Endodermal cell (in vitro differentiated cells): ENCODE measurements at places on chromosomes 5 and 9.

DNA sequence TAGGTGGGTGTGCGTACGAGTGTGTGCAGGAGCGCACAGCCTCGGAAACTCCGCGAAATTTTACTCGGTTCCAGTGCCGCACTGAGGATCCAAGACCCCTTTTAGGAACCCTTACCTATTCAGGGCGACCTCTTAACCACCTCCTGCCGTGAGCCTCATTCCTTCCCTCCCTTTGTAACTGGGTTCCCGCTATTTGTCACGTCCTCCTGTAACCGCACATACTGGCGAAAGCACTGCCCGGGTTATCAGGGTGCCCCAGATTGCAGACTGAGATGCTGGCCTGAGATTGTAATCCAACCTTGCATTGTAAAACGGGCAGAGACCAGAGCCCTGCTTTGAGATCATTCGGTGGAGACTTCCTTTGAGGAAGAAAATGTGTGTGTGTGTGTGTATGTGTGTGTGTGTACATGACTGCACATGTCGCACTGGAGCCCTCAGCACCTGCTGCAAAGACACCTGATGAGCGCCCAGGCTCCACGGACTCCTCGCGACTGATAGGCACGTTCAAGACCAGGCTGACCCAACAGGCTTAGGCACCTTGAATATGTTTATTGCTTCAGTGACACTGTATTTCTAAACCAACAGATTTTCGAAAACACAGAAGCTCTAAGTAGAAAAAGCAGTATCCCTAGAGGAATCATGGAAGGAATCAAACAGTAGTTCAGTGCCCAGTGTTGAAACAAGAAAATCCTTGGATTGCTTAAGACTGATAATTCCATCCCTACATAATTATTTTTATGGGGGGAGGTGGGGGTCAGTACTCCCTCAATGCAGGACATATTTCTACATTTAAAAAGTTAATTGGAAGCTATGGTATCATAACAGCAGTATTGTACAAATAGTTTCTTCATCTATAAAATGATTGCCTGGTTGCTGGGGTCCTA is 86.5 kb upstream of the TNFAIP8 start:
- no peaks in the 10 kb centered on the region for H3K36me3 ChIP-seq
- H3K4me3 ChIP-seq = peak overlapping the region; percentile 98
- DNase-seq = peak; percentile 71
- no peaks in the 10 kb centered on the region for H3K27me3 ChIP-seq

- no peaks in the 10 kb centered on the region for H3K4me1 ChIP-seq
- no peak overlapping the region for H3K4me3 ChIP-seq
- no peak for DNase-seq
- no peak overlapping the region for H3K27ac ChIP-seq
- H3K36me3 ChIP-seq = no peaks in the 10 kb centered on the region
- H3K27me3 ChIP-seq = no peaks in the 10 kb centered on the region
These were observed 159.6 kb downstream of the CACNA1B start for GRCh38 chr9:138037140-138037539.

DNA sequence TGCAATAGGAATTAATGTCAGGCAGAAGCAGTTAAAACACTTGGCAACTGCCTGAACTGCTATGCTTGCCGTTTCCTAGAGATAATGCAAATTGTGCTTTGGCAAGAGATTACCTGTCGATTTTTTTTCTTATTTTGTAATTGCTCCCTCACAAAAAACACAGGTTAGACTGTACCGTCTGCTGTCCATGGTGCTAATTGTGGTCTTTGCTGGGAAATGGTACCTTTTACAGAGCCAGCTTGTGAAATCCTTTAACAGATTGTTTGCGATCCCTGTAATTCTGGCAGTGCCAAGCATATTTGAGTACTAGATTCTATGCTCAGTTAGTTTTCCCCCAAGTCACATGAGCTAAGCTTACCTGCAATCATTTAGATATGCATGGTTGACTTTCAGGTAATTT is 2125.8 kb upstream of the WWC1 start:
- no peaks in the 10 kb centered on the region for H3K36me3 ChIP-seq
- H3K4me3 ChIP-seq = no peak overlapping the region
- H3K27ac ChIP-seq = peak overlapping the region; percentile 69
- H3K4me1 ChIP-seq = no peaks in the 10 kb centered on the region
- H3K27me3 ChIP-seq = no peaks in the 10 kb centered on the region

GRCh38 chr9:36878986-36879982 is 154.8 kb downstream of the PAX5 start:
- no peaks in the 10 kb centered on the region for H3K4me1 ChIP-seq
- no peak for DNase-seq
- no peak overlapping the region for H3K4me3 ChIP-seq
- no peaks in the 10 kb centered on the region for H3K36me3 ChIP-seq
- peaks cover 34% of the 10 kb centered on the region for H3K27me3 ChIP-seq
- H3K27ac ChIP-seq = no peak overlapping the region

DNA sequence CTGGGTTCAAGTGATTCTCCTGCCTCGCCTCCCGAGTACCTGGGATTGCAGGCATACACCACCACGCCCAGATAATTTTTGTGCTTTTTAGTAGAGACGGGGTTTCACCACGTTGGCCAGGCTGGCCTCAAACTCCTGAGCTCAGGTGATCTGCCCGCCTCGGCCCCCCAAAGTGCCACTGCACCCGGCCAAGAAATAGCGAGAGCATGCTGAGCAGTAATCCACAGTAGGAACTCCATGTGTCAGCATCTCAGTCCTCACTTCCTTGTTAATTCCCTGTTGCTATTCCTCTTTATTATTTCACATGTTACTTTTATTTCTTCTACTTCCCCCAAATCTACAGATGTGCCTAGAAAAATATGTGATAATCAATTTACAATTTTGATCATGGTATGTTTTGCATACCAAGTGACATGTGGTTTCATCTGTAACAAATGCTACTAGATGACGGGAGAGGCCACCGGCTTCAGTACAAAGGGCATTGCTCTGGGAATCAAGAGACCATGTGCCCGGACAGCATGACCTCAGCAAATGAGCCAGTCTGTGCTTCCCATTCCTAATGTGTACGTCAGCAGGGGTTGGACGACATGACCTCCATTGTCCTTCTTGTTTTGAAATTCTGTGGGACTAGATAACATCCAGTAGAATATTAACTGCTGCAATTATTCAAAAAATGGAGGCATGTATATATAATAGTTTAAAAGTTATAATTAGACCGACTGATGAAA is 61.6 kb downstream of the FNBP1 start:
- no peak for DNase-seq
- no peaks in the 10 kb centered on the region for H3K27me3 ChIP-seq
- H3K27ac ChIP-seq = peak overlapping the region; percentile 47
- H3K4me1 ChIP-seq = no peaks in the 10 kb centered on the region
- H3K36me3 ChIP-seq = peaks cover 26% of the 10 kb centered on the region

- H3K4me3 ChIP-seq = no peak overlapping the region
- DNase-seq = no peak
- no peaks in the 10 kb centered on the region for H3K36me3 ChIP-seq
- no peaks in the 10 kb centered on the region for H3K4me1 ChIP-seq
- no peak overlapping the region for H3K27ac ChIP-seq
These were observed 123.9 kb downstream of the ADAMTS2 start for GRCh38 chr5:179221196-179221876.

- H3K4me1 ChIP-seq = no peaks in the 10 kb centered on the region
- no peaks in the 10 kb centered on the region for H3K27me3 ChIP-seq
- H3K4me3 ChIP-seq = no peak overlapping the region
- no peak for DNase-seq
- H3K36me3 ChIP-seq = no peaks in the 10 kb centered on the region
These were observed 19.0 kb downstream of the OLFML2A start for GRCh38 chr9:124795881-124796431.

DNA sequence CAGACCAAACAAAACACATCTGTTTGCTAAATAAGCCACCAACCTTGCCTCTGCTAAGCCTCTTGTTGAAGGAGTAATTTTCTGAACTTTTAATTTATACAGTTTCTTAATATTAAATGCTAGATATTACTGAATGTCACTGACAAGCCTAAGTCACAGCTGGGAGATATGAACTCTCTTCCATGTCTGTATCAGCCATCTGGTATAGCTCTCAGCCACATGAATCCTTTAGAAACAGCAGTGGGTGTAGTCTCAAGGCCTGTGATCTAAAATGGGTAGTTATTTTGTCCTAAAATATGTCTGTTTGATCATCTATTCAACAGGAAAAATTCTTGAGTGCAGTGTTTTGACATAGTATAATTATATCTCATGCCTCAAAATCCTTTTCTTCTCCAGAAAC is 97.2 kb downstream of the CAMK4 start:
- no peaks in the 10 kb centered on the region for H3K27me3 ChIP-seq
- DNase-seq = no peak
- H3K4me3 ChIP-seq = no peak overlapping the region
- no peaks in the 10 kb centered on the region for H3K36me3 ChIP-seq

- no peak for DNase-seq
- H3K4me3 ChIP-seq = no peak overlapping the region
- H3K36me3 ChIP-seq = no peaks in the 10 kb centered on the region
- H3K4me1 ChIP-seq = peaks cover 4% of the 10 kb centered on the region
These were observed 138.4 kb upstream of the SLC28A3 start for GRCh38 chr9:84478996-84479395.

- H3K4me3 ChIP-seq = no peak overlapping the region
- H3K4me1 ChIP-seq = no peaks in the 10 kb centered on the region
- no peak overlapping the region for H3K27ac ChIP-seq
- no peaks in the 10 kb centered on the region for H3K27me3 ChIP-seq
These were observed 25.5 kb downstream of the ESM1 start for GRCh38 chr5:54959673-54960418.

DNA sequence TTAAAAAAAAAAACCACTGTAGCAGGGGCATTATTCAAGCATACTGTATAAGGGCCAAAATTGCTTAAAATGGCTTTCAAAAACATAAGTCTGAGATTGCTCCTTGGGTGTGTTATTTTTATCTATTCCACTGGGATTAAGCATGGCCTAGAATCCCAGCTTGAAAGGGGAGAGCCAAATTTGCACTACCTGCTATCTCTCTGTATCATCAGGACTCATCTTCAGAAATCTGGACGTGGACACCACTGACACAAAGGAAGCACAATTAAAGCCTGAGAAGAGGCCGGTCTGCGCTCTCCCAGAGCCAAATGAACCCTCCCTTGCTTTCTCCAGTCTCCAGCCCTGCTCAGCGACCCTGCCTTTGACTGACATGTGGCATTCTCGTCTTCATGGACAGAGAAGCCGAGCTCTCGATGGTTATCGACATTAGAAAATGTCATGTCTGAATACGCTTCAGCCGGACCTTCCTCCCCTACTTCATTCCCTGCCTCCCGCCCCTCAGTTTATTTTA is 151.3 kb downstream of the EBF1 start:
- no peaks in the 10 kb centered on the region for H3K27me3 ChIP-seq
- no peaks in the 10 kb centered on the region for H3K36me3 ChIP-seq
- H3K4me3 ChIP-seq = no peak overlapping the region
- peaks cover 11% of the 10 kb centered on the region for H3K4me1 ChIP-seq
- DNase-seq = no peak

DNA sequence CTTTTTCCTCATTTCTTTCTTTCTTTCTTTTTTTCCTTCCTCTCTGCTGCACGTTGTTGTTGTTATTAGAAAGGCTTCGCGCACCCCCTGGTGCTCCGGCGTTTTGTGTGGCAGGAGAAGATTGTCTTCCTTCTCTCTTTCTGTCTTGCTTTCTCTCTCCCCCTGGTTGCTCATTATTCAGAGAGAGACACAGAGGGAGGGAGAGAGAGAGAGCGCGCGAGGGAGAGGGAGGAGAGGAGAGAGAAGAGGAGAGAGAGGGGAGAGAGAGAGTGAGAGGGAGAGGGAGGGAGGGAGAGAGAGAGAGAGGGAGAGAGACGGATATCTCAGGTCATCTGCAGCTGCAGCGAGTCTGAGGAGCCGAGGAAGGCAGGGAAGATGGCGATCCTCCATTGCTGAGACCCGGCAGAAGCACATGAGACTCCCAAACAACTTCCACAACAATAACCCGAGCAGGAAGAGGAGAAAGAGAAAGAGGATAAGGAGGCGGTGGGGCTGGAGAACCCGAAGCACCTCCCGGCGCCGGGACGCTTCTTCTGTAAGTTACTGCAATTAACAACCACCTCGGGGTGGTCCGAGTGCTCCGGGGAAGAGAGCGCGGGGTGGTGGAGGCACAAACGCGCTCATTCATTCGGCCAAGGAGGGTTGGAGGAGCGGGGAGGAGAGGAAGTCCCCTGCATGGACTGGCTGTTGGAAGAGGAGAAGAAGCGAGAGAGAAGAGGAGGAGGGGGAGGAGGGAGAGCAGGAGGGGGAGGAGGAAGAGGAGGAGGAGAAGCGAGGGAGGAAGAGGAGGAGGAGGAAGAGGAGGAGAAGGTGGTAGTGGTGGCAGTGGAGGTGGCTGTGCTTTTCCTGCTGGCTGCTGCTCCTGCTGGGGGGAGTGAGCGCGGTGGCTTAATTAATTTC is at the start of gene ZNF462:
TSS of gene ZNF462 (plus strand) at position 346 of the 900 bp plus-strand sequence. CDS start 60,218 bp downstream, outside the sequence.
- peaks cover 17% of the 10 kb centered on the region for H3K27me3 ChIP-seq
- H3K4me3 ChIP-seq = peak within 1 kb of the TSS; percentile 97
- peaks cover 11% of the 10 kb centered on the region for H3K4me1 ChIP-seq
- peak within 1 kb of the TSS; percentile 86 for H3K27ac ChIP-seq

DNA sequence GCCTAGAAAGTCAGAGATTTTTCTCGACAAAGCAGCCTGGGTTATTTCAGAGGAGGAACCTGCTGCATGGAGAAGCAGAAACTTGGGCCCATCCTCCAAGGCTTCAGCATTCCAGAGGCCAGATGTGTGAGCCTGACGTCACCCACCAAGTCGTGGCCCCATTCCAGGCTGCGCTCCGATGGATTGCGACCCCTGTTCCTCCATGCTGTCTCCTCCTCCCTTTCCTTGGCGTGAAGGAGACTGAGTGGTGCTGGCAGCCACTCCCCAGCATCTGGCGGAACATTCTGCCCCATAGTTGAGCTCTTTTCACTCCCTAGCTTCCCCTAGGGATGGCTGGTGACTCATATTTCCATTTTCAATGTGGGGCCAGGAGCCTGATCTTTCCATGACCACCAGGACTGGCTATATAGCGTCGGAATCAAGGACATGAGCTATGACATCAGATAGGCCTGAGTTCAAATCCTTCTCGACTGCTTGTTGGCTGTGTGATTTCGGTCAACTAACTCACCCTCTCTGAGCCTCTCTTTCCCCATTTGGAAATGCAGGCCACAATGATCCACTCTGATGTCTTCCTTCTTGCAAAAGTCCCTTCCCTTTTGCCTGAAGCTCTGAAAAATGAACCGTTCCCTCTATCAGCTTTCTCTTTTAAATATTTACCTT is 24.5 kb upstream of the DUSP1 start:
- no peaks in the 10 kb centered on the region for H3K27me3 ChIP-seq
- DNase-seq = peak; percentile 68

GRCh38 chr5:81065492-81065891 is 105.3 kb downstream of the RASGRF2 start:
- DNase-seq = no peak
- no peak overlapping the region for H3K4me3 ChIP-seq
- H3K27me3 ChIP-seq = no peaks in the 10 kb centered on the region
- H3K27ac ChIP-seq = no peak overlapping the region

- peak overlapping the region; percentile 40 for H3K27ac ChIP-seq
- H3K4me3 ChIP-seq = no peak overlapping the region
- DNase-seq = no peak
- no peaks in the 10 kb centered on the region for H3K27me3 ChIP-seq
- H3K36me3 ChIP-seq = no peaks in the 10 kb centered on the region
These were observed 95.9 kb upstream of the SPRY4 start for GRCh38 chr5:142420561-142421227.
